Daoy (cell line): ENCODE measurements at places on chromosomes 12 and 14. TPM values are rescaled to one million over a fixed set of nuclear protein-coding genes. Genes with fewer than 3 reads are reported as not detected.

C14orf132 gene
- total RNA-seq, result 3.7 and 5.9 TPM in 2 replicates

GLI1 gene
- 0.57 and 2.1 TPM in 2 replicates for total RNA-seq

SLCO1C1 gene
- total RNA-seq, result not detected in 2 replicates

RPS6KA5 gene
- total RNA-seq, result 2.7 and 3.7 TPM in 2 replicates

WIF1 gene
- 0.29 TPM in 1 of 2 replicates, not detected in the other for total RNA-seq

GRCh38 chr12:67720351-67720856, 71.9 kb downstream of the DYRK2 start:
- peak; percentile 57 for DNase-seq

DNA sequence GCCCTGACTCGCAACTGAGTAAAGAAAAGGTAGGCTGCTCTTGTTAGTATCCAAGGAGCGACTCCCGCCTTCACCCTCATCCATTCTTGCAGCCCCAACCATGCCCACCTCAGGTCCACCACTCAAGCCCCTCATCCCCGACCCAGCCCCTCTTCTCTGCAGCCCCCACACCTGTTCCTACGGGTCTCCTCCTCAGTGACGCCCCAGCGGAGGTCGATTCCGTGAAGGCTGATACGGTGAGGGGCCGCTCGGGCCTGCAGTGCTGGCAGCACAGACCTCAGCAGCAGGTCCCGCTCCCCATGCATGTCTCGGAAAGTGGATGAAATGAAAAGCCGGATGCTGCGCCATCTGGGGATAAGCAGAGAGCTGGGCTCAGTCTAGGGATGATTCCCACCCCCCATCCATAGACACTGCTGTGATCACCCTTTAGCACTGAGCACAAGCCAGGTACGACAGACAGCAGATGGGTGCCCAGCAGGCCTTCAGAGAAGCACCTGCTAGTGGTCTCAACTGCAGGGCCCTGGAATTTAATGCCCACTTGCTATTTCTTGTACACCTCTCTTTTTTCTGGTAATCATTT, 26.9 kb downstream of the TEP1 start:
- no peak for DNase-seq

DNA sequence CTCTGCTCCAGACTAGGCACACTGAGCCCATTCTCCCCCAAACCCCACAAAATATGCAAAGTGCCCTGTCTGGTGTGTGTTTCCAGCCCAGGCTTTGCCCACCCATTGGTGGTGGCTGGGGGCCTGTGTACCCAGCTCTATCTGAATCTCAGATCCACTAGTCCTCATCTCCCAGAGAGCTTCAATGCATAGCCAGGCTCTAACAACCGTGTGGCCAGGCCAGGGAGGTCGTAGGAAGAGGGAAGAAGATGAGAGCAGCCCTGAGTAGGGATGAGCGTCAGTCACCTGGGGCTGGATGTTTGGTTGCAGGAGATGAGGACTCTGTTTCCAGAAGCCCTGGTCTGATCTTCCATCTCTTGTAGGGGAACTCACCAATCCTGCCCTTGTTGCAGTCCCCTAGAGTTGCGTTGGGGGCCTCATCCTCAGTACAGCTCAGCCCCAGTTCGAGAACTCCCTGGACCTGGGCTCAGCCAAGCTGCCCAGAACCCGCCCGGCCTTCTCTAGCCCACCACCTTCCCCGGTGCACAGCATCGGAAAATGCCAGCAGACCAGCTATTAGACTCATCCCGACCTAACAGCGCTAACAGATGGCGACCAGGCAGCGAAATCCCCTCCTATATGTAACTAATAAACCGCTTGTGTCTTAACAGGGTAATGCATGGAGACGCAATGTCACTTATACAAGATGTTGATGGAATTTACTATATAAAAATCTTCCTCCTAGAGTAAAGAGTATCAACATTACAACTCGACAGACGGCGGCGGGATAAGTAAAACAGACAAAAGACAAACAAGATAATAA, 3.2 kb upstream of the LHX5 start:
- DNase-seq, result no peak

DNA sequence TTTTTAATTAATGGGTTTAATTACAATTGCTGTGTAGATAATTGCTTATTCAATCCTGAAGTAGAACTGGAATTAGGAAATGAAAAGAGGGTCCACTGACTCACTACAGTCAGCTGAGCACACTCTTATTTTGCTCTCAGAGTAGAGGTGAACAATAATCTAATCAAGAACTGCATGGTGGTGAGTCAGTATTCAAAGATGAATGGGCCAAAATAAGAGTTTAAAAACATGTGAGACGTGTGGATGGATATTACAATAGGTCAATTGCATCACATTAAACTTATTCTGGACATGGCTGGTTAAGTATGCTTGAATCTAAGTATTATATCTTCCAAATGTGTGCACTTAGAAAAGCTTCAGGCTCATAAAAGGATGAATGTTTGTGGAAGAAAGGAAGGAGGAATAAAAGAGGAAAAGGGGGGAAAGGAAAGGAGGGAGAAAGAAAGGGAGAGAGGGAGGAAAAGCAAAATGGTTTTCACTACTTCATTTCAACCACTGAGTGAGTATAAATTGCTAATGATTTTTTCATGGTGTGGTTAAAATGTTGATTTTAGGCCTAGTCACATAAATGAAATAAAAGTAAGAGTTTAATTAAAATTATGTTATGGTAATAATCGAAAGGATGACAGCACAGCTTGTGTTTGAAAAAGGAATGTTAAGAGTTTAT, 27.0 kb upstream of the EEA1 start:
- no peak for DNase-seq

- no peak for DNase-seq
Measured at GRCh38 chr12:75311369-75311768, 18.8 kb downstream of the CAPS2 start.

GRCh38 chr14:58258156-58258555, 13.5 kb downstream of the PSMA3 start:
- no peak for DNase-seq

DNA sequence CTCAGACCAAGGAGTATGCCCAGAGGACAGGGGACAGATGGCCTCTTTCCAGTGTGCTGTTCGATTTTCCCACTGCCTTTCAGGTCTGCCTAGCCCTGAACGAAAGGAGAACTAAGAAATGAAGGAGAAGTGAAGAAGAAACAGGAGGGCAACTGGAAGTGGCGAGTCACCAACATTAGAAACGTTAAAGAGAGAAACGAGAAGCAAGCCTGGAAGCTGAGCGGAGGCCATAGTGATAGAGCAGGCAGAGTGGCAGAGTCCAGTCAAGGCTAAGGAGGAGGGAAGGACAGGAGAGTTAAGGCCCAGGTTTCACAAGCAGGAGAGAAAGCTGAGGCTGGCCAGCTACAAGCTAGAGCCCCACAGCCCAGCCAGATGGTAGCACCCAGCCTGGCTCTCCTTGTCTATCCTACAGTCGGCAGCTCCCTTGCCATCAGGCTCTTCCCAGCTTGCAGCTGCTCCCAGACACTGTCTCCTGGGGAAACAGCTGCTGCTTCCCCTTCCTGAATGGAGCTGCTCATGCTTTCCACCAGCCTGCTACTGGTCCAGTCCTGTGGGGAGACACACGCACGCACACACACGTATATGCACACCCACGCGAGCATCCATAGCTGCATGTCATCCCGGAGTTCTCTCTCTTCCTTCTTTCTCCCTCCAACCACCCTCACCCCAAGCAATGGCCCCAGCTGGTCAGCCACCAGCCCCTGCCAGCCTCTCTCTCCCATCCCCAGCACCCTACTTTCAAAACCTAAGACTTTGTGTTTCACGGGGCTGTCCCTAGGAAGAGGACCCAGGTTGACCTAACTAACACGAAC, 139.7 kb upstream of the CCND2 start:
- DNase-seq, result no peak

GRCh38 chr12:22935501-22935900, 310.5 kb downstream of the ETNK1 start:
- DNase-seq, result peak; percentile 5

DNA sequence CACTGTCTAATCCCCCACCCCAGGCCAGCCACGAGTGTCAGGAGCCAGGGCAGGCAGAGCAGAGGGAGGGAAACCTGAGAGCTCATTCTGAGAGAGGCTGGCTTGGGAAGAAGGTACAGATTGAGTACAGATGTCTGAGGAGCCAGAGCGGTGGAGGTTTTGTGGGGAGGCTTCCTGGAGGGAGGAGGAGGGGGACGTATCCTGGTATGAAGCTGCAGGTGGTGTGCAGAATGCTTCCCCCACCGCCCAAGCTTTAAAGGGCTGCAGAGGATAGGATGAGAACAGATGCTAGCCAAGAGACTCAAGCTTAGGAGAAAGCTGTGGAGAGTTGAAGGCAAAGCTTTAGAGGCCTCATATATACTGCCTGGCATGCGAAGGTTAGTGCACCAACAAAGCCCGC, 3.2 kb upstream of the TAMALIN start:
- no peak for DNase-seq

DNA sequence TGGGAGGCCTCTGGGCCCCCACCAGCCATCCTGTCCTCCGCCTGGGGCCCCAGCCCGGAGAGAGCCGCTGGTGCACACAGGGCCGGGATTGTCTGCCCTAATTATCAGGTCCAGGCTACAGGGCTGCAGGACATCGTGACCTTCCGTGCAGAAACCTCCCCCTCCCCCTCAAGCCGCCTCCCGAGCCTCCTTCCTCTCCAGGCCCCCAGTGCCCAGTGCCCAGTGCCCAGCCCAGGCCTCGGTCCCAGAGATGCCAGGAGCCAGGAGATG, 729 bp upstream of the GAPDH start:
- no peak for DNase-seq

- no peak for DNase-seq
Measured at GRCh38 chr12:77357655-77358054, 292.3 kb upstream of the E2F7 start.
